Non-pigmented ciliary epithelial cell (primary cell): ENCODE measurements at places on chromosomes 16 and 17.

DNA sequence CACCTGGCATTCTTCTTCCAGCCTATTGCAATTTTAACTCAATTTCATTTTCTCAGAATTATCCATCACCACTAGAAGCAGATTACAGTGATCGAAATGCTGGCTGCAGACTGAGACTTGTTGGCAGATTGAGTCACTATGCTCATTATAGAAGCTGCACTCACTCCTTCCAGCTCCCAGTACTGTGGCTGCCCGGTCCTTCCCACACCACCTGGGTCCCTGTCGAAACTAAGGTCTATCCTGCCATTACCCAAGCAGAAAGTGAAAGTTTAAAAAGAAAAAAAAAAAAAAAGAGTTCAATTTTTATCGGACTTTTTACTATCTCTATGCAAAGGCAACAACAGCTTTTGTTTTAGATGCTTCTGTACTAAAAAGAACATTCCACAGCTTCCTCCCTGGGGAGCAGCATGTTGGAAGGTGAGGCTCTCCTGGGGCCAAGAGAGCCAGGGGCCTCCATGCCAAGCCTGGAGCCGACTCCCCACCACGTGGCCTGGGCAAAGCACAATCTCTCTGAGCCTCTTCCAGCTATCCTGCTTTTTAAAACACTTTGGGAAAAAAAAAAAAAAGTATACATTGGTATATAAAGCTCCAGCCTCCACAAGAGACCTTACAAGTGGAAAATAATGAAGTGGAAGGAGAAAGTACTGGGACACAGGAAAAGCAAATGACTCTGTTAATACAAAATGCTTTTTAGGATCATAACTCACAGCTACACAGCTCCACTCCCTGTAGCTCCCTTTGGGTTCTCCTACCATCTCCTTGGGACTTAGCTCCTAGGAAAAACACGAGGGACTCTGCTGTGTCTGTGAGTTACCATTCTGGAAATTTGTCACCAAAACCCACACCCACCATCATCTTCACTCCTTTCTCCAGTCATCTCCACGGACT lies 77.8 kb downstream of the USP31 start:
- peak; percentile 14 for DNase-seq

- no peak for DNase-seq
Observed at GRCh38 chr16:56401482-56401881, 23.9 kb downstream of the AMFR start.

DNA sequence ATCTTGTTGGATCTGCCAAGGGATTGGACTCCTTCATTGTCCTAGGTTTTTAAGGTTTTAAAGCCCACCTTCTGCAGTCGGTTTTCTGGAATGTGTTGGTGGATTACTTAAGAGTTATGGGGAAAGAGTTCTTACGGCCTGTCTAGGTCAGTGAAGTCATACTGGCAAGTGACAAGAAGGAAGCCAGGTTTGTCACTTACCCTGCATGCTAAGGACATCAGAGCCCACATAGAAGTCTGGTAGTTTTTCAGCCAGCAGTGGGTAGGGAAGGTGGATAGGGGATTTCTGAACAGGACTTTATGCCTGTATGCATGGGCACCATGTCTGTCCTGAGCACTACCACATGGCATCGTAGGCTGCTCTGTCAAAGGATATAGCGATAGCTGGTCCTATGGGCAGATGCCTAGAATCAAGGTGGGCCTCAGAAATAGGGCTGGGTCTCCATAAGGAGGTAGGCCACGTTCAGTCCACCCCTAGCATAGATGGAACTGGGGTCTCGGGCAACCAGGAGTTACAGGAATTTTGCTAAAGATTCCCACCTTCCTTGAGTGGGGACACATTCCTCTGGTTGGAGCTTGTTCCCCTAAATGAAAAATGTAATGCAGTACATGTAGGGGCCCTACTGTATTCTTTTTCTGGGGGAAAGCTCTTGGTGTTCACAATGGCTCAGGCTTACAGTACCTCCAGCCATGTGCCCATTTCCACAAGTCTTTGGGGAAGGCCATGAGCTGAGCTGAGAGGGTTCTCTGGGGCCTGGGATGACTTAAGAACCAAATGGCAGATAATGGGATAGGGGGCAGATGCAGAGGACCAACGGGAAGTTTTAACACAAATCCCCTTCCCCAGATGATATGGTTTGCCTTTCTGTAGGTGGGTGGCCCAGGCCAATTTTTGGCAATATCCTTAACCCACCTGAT lies 27.5 kb downstream of the TRPV2 start:
- DNase-seq = no peak

DNA sequence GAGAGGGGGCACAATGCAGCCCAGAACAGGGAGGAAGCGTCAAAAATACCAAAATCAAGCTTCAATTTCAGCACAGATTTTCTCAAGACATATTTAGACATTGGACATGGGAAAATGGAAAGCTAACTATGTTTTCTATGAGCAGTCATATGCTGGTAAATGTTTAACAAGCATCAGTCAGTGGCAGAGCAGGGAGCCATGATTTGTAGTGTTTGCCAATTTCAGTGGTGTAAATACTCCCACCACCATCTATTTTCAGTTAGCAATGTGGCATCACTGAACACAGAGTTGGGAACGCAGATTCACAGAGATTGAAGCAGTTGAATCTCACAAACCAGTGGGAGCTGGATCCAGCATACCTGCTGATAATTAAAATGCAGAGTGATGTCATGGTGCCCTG lies 24.6 kb upstream of the MYOCD start:
- no peak for DNase-seq

DNA sequence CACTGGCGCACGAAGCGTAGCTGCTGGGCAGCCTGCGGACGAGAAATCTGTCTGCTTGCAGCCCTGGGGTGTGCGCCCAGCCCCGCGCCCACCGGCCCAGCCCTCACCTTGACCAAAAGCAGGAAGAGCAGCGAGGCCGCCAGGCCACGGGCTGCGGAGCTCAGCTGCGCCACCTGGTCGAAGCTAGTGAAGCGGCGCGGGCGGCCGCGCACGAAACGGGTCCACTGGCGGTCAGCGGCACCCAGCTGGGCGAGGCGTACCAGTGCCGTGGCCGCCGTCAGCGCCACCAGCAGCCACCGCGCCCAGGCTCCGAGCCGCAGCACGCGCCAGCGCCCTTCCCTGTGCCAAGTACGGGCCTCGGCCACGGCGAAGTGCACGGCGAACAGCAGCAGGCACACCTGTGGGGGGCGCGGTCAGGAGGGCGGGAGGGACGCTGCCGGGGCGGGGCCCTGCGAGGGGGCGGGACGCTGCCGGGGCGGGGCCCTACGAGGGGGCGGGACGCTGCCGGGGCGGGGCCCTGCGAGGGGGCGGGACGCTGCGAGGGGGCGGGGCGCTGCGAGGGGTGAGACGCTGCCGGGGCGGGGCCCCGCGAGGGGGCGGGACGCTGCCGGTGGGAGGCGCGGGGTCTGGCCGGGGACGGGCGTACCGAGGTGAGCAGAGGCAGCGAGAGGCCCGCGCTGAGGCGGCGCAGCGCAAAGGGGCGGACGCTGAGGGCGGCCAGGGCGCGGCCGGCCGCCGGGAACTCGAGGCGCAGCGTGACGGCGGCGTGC lies 43.2 kb downstream of the TSC2 start:
- no peak for DNase-seq

- DNase-seq = no peak
Observed at GRCh38 chr17:5097101-5097834, 14.4 kb downstream of the ZNF232 start.

GRCh38 chr17:29197516-29198272 lies 17.5 kb upstream of the MYO18A start:
- DNase-seq = no peak
